ENCODE measurements at places on chromosomes 16 and 17.

GRCh38 chr17:64073771-64074703, 53.6 kb upstream of the ICAM2 start:
- no peak for DNase-seq

DNA sequence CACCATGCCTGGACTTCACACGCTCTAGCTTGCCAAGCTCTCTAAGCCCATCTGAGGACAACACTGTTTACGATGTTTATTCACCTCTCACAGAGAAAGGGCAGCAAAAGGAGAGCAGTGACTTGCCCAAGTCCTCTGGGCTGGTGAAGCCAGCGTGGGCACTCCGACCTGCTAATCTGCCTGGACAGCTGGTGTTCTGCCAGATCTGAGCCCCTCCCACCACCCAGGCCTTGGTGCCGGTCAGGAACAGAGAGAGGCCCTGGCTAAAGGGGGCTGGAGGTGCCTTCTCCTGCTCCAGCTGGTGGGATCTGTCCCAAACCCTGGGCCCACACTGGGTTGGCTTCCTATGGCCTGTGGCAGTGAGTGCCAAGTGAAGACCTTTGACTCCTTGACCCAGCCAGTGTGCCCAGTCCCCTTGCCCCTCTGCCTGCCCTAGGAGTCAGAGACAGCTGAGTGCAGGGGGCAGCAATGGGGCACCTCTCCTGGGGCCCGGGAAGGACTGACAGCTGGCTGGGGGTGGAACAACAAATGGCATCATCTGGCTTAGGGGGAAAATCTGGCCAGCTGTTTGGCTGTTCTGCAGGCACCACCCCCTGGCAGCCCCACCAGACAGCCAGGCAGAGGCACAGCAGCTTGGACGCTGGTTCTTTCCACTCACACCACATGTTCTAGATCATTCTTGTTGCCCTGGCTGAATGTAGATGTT, 1.8 kb upstream of the SLC4A1 start:
- DNase-seq = peak; percentile 27

DNA sequence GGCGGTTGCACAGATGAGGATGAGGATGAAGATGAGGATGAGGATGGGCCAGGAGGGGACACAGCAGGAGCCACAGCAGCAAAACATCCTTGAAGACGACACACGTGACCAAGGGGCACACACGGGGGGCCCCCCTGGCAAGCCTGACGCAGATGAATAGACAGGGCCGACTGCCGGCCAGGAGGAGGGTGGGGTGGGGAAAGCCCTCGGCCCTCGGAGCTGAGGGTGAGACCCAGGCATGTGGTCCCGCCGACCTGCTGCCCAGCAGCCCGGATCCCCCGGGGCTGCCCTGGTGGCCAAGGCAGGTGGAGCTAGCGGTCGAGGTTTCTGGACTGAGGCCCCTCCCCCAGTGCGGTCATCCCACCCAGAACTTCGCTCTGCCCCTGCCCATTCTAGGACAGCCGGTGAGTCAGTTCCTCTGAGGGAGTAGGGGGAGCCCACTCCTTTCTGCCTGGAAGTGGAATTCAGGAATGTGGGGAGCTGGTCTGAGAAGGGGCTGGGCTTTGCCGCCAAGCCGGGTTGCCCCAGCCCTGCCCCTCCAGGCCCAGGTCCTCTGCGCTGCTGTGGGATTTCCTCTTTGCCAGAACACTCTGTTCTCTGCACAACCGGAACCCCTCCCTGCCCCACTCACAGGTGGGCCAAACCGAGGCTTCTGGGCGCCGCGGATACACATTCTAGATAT, 9.9 kb downstream of the CYGB start:
- peak; percentile 71 for DNase-seq

- no peak for DNase-seq
Measured at GRCh38 chr17:7767405-7768021, 50.0 kb downstream of the DNAH2 start.

DNA sequence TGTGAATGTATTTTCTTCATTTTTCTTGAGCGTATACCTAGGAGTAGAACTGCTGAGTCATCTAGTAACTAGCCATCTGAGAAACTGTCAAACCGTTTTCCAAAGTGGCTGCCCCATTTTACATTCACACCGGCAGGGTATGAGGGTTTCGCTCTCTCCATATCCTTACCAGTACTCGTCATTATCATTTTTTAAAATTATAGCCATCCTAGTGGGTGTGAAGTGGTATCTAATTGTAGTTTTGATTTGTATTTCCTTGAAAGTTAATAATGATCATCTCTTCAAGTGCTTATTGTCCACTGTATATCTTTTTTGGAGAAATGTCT, 6.0 kb downstream of the RNF157 start:
- DNase-seq = no peak

DNA sequence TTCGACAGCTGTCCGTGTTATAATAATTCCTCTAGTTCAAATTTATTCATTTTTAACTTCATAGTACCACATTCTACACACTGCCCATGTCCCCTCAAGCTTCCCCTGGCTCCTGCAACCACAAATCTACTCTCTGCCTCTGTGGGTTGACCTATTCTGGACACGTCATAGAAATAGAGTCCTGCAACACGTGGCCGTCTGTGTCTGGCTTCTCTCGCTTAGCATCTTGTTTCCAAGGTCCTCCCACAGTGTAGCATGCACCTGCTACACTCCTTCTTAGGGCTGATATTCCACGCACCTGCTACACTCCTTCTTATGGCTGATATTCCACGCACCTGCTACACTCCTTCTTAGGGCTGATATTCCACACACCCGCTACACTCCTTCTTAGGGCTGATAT, 16.5 kb downstream of the SCGB1C2 start:
- no peak for DNase-seq

DNA sequence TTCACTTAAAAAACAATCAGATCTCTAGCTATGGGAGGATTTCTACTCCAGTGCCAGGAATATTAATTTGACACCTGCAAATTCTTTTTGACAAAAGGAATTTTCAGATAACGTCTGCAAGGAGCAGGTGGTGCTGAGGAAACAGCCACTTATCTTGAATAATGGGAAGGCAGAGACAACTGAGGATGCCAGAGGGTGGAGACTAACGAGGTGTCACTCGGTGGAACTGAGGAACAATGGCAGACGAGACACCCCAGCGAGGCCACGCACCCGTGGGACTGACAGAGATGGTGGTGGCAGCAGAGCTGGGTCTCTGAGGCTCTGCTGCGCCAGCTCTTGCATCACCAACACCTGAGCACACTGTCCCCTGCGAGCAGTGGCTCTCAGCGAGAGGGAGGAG, 42.2 kb downstream of the VAC14 start:
- DNase-seq = no peak

- no peak for DNase-seq
Measured at GRCh38 chr16:75644240-75645012, 3.0 kb downstream of the KARS1 start.
